ENCODE measurements at places on chromosomes 7 and 10. TPM values are rescaled to one million over a fixed set of nuclear protein-coding genes. Genes with fewer than 3 reads are reported as not detected.

DNA sequence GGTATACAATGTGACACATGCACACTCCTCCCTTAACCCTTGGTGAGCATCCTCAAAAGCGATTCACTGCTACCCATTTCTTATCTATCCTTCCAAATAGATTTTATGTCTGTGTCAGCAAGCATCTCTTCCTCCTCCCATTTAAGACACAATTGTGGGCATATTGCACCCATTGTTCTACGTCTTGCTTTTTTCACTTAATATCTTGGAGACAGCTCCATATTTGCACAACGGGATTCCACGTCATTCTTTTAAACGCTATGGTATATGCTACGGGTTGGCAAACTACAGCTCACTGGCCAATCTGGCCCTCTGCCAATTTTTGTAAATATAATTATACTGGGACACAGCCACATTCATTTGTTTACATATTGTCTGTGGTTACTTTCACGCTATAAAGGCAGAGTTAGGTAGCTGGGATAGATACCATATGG lies 88.6 kb downstream of the RNF216 start:
- no peak for DNase-seq

GRCh38 chr10:10870523-10871241 lies 147.0 kb upstream of the CELF2 start:
- no peak for DNase-seq

Gene AZGP1
- total RNA-seq = 3.8 TPM

Gene KAZALD1
- 16.7 TPM for total RNA-seq

Gene TLL2
- total RNA-seq = 0.70 TPM

DNA sequence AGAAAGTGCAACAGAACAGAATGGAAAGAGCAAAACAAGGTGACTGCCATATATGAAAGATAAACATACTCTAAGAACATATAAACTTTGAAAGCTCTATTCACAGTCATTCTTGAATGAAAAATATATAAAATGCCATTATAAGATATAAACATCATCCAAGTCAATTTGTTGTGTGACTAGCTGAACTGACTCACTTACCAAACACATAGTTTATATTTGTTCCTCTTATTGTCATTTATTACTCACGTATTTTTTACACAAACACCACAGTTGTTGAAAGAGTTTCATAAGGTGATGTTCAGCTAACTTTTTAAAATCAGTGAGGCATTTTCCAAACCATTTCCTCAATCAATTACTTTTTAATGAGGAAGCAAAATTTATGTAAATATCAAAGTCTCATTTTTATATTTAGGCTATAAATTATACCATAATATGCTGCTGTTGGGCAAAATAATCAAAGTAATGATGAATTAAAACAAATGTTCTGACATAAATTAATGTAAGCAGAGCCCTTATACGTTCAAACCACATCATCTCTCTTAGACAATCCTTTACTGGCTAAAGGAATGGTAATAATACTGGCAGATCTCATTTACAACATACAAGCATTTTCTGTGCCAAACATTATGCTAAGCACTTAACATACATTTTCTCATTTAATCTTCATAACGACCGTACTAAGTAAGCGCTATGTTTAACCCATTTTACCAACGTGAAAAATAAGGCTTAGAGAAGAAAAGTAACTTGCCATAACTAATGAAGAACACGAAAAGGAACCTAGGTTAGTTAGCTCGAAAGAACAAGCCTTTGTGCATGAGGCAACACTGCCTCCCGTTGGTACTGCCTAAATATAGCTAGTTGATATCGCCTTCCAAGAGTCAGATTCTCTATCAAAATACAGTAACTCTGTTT lies 7.3 kb downstream of the LRRN3 start:
- DNase-seq = no peak

Gene MMD2
- 0.47 TPM for total RNA-seq

Gene MSS51
- 2.7 TPM for total RNA-seq

Gene STAMBPL1
- total RNA-seq = 44.2 TPM

DNA sequence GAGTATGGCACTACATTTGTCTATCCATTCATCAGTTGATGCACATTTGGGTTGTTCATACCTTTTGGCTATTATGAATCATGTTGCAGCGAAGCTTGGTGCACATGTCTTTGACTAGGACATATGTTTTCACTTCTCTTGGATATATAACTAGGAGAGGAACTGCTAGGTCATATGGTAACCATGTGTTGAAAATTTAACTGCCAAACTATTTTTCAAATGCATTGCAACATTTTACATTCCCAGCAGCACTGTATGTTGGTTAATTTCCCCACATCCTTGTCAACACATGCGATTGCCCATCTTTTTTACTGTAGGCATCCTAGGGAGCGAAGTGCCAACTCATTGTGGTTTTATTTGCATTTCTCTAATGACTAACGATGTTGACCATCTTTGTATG lies 183.4 kb downstream of the PRKCQ start:
- DNase-seq = no peak

DNA sequence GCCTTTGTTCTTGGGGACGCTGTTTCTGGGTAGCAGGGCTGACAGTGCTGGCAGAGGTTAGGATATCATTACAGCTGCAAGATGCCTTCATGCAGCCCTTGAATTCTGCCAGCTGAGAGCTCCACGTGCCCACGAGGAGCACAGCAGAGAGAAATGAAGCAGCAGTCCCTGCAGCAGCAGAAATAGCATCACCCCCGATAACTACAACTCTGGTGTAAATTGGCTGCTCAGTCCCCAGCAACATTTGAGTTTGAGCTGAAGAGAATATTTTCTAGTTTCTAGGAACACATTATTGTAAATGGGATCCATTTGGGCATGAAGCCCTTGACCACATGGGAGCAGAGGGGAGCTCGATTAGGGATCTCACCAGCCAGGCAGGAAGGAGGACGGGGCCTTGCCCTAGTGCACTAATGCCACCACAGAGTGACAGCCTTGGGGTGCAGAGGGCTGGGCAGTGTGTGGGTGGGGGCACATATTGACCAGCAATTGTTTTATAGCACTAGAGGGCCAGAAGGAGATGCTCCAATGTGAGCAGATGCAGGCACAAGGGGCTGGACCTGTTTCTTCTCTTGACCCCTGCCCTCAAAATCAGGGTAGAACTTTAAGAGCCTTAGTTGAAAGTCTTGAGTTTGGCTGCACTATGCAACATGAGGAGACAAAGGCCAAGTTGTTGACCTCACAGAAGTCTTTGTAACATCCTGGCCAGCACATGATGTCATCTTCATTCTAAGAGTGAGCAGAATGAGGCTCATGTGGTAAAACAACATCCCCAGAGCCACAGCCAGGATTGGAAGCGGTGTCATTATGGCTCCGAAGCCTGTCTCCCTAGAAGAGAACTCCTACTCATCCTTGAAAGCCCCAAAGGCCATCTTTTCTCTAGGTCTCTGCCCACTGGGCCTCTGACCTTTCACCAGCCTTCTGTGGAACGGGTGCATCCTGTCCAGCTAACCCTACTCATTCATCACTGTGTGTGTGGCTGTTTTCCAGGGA lies 52.6 kb downstream of the ADCY1 start:
- no peak for DNase-seq

Gene PNLIPRP1
- total RNA-seq = not detected

- DNase-seq = no peak
Observed at GRCh38 chr7:86951895-86952294, 107.6 kb downstream of the ELAPOR2 start.

GRCh38 chr10:133475425-133475734 lies 21.6 kb downstream of the SCART1 start:
- DNase-seq = no peak

DNA sequence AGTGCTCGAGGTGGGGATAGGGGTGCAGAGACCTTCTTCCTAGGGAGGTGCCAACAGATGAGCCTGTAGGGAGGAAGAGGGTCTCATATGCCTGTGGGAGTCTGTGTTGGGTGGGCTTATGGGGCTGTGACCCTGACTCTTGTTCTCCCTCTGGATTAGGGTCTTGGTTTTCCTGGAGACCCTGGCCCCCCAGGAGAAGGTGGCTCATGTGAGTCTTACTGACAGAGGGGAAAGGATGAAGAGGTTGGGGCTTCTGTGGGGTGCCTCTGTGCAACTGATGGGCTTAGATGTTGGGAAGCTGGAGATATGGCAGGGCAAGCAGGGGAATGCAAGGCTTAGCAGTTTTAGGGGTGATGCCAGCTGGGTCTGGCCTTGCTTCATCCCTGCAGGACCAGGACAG lies 20.2 kb upstream of the VOPP1 start:
- no peak for DNase-seq

DNA sequence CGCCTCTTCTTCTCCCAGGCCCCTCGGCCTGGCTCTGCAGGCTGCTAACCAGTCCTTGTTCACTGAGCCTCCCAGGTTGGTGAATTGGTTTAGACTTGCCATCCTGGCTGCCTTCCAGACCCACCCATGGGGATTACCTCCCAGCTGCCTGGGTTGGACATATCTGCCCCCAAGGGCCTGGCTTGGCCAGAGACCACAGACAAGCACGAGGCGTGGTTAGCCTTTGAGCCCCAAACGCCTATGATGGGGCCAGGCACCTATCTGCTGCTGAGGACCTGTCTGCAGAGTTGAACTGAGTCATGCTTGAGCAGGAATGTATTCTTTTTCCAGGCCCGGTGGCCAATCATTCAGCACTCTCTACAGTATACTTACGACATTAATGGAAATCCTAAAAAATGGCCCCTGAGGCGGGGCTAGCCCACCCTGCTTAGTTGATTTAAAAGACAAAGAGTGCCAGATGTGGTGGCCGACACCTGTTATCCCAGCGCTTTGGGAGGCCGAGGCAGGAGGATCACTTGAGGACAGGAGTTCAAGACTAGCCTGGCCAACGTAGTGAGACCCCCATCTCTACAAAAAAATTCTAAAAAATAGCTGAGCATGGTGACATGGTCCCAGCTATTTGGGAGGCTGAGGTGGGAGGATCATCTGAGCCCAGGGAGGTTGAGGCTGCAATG lies 361.5 kb downstream of the FRMD4A start:
- no peak for DNase-seq

DNA sequence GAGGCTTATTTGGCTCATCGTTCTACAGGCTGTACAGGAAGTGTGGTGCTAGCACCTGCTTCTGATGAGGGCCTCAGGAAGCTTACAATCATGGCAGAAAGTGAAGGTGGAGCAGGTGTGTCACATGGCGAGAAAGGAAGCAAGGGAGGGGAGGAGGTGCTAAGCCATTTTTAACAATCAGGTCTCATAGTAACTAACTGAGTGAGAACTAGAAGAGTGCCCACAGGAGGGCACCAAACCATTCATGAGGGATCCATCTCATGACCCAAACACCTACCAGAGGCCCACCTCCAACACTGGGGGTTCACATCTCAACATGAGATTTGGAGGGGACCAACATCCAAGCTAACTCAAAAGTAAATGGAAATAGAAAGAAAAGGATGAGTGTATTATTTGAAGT lies 78.1 kb downstream of the CXCL12 start:
- no peak for DNase-seq

Gene ANKRD61
- total RNA-seq = not detected

Gene FRMD4A
- 9.8 TPM for total RNA-seq

Gene ZNF277
- total RNA-seq = 22.0 TPM

DNA sequence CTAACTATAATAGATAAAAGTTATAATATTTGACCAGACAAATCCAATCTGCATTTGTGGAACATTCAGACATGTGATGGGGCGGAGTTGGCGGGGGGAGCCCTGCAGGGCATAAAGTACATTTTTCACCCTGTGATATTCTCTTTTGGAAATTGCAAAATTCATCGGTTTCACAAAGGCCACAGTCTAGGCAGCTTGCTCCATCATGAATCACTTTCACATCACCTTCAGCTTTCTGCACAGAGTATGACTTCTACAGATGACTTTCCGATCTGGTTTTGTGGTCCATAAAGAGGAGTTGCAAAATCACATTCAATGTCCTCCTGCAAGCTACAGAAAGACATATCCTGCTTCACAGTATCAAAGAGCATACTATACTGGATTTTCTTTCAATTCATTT lies 51.4 kb upstream of the APBB1IP start:
- no peak for DNase-seq

GRCh38 chr7:11648980-11649379 lies 183.0 kb downstream of the THSD7A start:
- no peak for DNase-seq

Gene OPN4
- total RNA-seq = 0.20 TPM

Measured in mucosa of descending colon (tissue), 3 donors.